ENCODE measurements at places on chromosomes 11 and 22.

GRCh38 chr11:31608995-31609394 lies 99.4 kb downstream of the ELP4 start:
- no peak for DNase-seq

GRCh38 chr11:6417907-6418556 lies 862 bp downstream of the APBB1 start:
- DNase-seq: no peak

- no peak for DNase-seq
Measured at GRCh38 chr22:17792854-17793434, 18.7 kb upstream of the BID start.

DNA sequence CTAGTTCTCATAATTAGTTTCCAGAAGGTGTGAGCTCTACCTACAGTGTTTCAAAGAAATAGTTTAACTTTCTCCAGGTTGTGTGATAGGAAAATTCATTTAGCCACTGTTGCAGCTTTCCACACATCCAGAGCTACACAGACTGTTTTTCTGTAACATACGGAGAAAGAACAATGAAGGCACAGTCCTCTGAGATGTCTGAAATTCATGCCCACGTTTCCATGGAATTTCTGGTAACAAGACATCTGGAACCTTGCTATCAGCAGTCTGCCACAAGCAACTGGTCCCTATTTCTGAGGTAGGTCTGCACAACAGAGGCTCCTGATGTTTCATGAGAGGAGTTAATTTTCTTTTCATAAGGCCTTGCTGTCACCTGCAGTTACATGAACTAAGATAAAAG lies 273.3 kb upstream of the C11orf87 start:
- DNase-seq: no peak

DNA sequence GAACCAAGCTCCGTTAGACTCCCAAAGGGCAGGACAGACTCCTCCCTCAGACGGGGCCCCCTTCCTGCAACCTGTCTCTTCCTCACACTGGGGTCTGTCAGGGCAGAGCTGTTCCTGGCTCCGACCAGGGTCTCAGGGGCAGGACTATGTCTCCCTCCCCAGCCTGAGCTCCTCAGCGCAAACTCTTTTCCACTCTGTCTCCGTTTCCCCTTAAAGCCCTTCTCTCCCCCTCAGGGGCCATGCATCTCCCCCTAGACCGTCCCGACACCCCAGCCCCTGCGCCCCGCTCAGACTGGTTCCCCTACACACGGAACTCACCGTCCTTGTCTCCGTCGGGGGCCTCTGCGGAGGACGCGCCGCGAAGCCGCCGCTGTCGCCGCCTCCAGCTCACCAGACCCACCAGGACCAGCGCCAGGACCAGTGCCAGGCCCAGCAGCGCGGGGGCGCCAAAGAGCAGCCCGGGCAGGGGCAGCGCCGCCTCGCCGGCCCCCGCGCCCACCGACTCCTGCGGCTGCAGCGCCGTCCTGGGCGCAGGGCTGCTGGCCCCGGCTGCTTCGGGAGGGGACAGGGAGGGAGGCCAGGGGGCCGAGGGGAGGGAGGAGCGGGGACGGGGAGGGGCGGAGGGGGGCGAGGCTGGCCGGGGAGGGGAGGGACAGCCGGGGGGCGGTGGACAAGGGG lies 684 bp downstream of the TNFRSF13C start:
- no peak for DNase-seq

DNA sequence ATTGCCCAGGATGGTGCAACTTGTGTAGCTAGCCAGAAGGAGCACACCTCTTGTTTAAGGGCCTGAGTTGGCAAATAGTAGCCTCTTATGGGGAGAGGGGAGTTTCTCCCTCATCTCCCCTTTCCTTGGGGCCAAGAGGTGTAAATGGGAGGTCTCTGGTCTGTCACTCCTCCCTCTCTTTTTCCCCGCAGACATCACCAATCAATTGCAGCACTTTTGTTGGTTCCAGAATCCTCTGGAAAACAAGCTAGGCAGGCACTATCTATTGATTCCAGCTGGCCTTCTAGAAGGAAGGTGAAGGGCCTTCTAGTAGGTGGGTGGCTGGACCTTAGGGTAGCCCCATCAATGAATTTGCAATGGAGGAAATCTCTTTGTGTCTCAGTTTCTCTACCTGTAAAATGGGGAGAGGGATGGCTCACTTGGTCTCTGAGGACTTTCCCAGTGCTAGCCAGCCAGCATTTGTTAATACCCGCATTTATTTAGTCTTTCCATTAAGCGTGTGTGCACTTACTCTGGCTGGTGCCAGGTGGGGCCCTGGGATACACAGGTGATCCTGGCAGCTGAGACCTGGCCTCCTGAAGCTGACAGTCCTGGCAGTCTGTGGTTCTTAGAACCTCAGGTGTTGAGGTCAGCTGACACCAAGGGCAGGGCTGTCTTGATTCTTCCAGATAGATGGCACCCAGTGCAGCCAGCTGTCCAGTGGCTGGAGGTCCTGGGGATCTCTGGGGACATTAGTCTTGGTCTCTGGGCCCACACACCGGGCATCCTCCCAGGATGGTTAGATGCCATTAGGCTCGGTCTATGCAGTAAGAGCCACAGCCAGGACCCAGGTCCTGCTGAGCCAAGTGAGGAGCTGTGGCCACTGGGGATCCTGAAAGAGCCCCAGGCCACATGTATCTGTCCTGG lies 51.7 kb downstream of the TSPAN18 start:
- DNase-seq: no peak

DNA sequence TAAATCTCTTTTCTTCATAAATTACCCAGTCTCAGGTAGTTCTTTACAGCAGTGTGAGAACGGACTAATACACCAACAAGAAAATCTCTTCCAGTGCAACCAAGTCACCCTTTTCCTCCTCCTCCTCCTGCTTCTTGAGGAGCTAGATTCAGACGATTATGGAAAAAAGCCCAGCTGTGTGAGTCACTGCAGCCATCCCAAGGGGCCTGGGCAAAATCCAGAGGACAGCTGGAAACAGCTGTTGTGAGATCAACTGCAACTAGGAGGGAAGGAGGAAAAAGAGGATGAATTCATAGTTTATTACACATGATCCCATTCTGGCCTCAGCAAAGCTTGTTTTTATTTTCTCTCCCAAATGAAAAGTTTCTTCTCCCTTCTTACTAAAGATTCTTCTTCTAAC lies 32.9 kb downstream of the RBFOX2 start:
- DNase-seq: no peak

DNA sequence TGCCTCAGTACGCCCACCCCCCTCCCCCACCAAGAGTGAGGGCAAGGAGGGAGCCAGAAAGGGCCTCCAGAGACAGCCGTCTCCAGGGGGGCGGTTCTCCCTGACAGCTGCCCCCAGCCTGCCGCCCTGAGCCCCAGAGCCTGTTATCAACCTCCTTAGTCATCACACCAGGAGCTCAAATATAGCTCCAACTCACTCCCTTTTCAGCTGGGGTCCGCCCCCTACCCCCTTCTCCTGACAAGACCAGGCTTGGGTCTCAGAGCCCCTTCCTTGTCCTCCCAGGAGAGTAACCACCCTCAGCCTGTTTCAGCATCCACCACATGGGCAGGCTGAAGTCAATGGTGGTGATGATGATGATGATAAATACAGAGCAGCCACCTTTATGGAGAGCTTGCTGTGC lies 2.5 kb upstream of the INPP5J start:
- DNase-seq: no peak

Measured in NCI-H187 treated with DMSO at 0.1 percent for 48 hours (cell line).